ENCODE measurements at places on chromosomes 12 and 14.

DNA sequence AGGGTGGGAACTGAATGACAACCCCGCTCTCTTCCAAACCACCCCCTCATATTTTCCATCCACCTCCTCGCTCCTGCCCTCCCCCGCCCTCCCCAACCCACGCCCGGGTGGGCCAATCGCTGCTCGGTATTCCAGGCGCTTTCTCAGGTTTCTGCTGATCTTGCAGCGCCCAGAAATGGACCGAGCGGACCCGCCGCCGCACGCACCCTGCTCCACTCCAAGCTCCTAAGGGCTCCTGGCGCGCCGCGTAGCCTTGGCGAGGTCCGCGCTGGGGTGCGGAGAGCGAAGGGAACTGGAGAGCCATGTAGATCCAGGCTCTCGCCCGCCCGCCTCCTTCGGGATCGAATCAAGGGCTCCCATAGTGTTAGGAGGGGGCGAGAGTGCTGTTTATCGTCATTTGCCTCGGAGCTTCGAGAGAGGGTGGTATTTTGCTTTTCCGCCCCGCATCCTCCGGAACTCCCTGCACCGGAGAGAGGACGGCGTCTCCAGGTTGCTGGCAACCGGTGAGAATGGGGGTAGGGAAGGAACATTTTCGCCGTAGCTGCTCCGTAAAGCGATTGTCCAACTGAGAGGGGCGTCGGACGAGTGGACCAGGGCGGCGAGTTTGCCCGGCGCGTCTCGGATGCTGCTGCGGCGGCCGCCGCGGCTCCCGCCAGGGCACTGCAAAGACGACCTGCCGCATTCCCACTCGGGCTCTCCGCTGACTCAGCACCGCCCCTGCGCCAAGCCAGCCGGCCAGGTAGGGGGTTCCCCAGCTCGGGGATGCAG is at the start of gene KCNA1:
TSS of gene KCNA1 (plus strand) at position 172 of the 768 bp plus-strand sequence. CDS start 1,474 bp downstream, outside the sequence.
- DNase-seq = no peak

GRCh38 chr12:88298761-88299242 is 156.7 kb downstream of the TMTC3 start:
- no peak for DNase-seq

DNA sequence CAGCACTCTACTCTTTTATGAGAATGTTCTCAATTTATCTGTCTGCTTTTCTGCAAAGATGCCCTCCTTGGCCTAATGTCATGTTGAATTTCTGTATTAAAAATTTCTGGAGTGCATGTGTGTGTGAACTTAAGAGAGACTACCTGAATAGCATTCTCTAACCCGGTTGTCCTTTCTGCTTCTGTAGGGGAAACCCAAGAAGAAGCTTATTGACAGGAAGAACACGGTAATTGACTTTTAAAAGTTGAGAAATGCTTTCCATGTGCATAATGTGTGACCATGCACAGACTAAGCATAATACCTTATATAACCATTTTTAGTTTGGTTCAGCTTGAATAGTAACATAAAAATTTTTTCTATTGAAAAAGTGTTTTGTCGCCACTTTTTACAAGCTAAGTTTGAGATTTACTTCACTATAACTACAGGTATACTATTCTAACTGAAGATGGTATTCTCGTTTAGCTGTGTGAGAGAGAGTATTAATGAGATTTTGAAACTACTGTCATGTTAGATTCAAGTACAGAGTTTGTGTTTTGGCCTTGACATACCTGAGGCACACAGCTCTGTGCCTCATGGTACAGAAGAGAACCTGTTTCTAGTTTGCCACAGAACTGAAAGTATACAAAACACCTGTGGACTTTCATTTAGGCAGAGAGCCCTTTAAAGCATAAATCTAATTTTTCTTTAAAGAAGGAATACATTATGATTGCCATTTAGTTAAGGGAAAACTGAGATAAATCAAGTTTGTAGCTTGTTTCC is 96.8 kb downstream of the TTLL5 start:
- no peak for DNase-seq

- no peak for DNase-seq
Measured at GRCh38 chr12:25482625-25483024, 70.5 kb downstream of the LMNTD1 start.

- no peak for DNase-seq
Measured at GRCh38 chr12:169528-170370, 44.2 kb downstream of the SLC6A12 start.

- no peak for DNase-seq
Measured at GRCh38 chr12:79373896-79374499, 316.8 kb downstream of the PAWR start.

GRCh38 chr14:35385042-35385839 is 19.3 kb downstream of the NFKBIA start:
- DNase-seq = no peak

DNA sequence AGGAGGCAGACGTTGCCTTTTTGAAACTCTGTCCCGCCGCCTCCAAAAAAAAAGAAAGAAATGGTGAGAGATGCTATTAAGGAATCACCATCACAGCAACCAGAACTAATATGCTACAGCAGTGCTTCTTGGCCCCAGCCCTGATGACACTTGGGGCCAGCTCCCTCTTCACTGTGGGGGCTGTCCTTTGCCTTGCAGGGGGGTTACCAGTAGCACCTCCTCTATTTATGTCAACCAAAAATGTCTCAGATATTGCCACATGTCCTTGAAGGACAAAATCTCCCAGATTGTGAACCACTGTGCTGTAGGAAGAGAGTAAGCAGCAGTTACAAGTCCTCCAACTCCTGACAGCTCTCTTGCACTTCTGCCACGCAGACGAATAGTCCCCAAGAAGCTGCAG is 76.4 kb downstream of the LRRC74A start:
- DNase-seq = no peak

DNA sequence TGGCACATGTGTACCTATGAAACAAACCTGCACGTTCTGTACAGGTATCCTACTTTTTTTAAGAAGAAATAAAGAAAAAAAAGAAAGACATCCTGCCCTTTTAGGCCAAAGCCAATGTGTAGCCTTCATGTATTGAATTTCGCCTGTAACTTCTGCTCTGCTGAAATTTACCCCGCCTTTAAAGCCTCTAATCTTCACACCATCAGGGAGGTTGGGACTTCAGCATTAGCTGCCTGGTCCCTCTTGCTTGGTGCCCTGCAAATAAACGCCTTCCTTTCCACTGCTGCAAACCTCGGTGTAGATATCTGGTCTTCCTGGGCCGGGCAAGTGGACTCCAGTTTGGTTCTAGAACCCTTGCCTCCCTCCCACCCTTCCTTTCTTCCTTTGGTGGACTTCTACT is 2.6 kb upstream of the KRT71 start:
- DNase-seq = no peak

DNA sequence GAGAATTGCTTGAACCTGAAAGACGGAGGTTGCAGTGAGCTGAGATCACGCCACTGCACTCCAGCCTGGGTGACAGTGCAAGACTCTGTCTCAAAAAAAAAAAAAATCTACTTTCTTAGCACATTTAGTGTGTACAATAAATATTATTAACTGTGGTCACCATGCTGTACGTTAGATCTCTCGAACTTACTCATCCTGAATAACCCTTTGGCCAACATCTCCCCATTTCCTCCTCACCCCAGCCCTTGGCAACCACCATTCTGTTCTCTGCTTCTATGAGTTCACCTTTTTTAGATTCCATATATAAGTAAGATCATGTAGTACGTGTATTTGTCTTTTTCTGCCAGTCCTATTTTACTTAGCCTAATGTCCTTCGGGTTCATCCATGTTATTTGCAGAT is 13.4 kb downstream of the FUT8 start:
- no peak for DNase-seq

DNA sequence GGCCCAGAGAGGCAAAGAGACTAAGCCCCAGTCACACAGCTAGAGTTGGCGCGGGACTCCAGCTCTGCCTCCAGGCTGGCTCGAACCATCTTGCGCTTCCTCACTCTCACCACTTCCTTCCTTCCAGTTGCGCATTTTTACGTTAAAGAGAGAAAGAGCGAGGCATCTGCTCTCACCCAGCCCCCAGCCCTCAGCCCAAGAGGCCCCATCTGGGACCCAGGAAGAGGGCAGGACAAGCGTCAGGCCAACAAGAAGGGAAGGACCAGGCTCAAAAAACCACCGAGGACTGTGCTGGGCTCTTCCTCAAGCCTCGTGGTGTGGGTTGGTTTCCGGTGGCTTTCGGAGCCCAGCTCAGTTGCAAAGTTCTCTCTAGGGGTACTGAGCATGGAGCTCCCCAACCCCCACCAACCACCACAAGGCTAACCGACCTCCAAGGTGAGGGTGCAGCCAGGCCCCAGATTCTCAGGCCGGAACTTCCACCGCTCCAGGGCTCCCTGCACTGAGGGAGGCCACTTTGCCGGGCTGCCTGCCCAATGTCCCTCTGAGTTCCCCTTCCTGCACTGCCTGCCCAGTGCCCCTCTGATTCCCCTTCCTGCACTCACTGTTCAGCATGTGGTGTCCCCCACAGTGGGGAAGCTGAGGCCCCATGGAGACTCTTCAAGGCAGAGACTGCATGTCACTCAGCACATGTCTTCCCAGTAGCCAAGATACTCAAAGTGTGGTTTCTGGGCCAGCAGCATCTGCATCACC is 35.9 kb downstream of the TESC start:
- no peak for DNase-seq

DNA sequence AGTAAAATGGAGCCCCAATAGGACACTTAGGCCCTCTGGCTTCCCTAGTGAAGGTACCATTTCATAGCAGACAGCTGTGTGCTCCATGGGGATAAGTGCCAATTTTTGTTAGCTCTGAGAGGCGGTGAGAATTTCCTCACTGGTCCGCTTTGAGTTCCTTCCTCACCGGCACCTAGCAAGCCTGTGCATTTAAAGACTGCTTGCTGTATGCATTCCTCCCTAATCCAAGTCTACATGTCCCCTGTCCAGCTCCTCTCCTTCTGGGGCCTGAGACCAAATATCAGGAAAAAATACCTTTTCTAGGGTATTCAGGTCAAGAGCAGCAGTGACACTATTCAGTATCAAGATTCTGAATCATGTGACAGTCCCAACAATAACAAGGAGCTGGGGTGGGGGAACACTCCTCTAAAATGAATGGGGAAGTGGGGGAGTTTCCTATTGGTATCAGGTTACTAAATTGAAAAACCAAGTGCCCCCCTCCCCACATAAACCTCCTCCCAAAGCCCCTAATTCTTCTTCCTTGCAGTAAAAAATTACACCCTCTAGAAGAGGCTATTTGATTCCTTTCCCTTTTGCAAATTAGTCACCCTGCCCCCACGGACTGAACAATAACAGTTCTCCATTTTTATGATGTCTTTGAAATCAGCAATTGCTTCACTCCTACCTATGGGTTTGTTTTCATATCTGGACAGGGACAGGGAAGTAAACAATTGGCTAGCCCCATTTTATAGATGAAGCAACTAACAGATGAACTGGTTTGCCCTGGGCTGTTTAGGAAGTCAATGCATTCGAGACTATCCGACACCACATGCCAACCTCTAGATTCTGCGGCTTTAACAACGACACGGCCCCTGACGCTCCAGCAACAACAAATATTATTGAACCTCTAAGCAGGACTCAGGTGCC is 28.9 kb downstream of the BCL11B start:
- DNase-seq = no peak

DNA sequence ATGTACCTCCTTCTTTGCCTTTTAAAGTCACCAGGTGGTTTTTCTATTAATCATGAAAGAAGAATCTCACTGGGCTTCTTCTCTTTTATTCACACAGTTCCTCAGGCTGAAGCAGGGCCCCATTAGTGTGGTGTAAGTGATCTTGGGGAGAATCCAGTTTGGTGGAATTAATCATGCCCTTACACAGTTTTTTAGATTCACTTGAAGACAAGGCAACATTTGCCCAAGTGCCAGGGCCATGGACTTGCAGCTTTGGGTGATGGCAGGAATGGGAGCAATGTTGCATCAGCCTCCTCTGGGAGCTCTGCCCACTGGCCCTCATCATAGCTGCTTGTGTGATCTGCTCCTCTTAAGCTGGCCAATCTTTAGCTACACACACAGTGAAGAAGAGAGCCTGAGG is 33.8 kb downstream of the KCNK10 start:
- no peak for DNase-seq

GRCh38 chr14:75181293-75182062 is 5.1 kb upstream of the TMED10 start:
- no peak for DNase-seq

DNA sequence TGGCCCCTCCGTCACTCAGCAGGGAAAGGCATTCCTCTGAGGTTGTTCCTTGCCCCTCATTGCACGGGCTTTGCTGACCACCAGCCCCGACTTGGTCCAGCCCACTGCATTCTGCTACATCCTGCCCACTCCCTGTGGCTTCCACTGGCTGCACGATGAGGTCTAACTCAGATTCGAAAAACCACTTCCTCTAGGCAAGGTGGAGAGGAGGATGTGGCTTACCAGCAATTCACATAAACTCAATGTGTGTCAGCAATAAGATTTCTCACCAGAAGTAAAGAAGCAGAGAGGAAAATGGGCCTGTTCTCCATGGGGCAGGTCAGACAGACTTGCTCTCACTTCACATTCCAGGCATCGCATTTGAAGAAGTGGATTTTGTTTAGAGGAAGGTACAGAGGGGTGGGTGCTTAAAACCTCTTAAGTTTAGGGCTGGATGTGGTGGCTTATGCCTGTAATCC is 14.7 kb downstream of the GPR68 start:
- no peak for DNase-seq

Data from NCI-H526 treated with DMSO at 0.1 percent for 48 hours (cell line).